ENCODE measurements at places on chromosomes 12 and 14.

DNA sequence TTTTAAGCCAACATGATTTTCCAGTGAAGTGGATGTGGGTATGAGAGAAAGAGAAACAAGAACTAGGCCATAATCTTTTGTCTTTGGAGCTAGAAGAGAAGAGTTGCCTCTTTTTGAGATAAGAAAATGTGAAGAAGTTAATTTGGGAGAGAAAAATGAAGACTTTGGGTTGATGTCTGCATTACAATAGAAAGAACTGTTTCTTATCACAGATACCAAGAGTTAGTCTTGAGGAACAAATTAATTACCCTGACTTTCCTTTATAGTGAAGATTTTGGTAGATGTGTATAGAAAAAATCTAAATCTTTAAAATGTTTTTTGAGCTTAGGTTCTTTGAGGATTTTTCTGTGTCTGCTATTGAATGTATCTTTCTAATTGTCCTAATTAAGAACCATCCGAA is 4.2 kb downstream of the A2M start:
- no peak for DNase-seq

DNA sequence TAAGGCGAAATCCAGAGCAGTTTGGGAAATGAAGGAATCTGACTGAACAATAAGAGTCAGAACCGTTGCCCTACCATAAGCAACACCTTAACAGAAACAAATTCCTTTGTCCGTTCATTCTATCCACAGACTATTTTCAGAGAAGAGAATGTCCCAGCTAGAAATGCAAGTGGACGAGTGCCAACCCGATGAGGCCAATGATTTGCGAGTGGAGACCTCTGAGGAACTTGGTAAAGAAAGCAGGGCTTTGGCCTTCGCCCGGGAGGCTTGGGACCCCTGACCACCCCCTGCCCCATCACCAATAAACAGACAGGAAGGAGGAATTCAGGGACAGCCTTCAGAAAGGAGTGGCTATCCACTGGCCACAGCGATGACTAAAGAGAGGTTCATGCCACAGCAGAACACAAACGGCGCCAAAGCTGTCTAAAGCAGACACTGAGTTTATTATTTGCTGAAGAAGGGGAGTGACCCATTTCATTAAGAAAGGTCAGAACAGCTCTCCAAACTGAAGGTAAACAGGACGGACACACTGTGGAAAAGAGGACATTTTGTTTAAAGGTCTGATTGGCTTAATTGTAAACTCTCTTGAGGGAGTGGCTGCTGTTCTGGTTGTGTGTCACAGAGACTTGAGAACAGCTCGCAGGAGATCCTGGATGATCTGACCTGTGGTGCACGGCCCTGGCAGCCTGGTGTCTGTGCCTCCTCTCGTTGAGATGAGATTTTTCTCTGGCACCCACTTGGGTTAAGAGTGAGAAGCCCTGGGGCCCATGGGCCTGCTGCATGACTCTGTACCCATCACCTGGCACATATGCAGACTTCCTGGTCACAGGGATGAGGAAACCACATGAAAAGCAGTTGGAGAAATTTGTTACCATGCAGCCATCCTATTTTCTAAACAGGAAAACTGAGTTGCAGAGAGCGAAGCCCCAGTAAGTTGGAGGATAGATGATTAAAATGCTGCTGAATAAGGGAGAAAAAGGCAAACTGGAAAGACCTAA is 142.0 kb upstream of the PZP start:
- DNase-seq, result no peak

DNA sequence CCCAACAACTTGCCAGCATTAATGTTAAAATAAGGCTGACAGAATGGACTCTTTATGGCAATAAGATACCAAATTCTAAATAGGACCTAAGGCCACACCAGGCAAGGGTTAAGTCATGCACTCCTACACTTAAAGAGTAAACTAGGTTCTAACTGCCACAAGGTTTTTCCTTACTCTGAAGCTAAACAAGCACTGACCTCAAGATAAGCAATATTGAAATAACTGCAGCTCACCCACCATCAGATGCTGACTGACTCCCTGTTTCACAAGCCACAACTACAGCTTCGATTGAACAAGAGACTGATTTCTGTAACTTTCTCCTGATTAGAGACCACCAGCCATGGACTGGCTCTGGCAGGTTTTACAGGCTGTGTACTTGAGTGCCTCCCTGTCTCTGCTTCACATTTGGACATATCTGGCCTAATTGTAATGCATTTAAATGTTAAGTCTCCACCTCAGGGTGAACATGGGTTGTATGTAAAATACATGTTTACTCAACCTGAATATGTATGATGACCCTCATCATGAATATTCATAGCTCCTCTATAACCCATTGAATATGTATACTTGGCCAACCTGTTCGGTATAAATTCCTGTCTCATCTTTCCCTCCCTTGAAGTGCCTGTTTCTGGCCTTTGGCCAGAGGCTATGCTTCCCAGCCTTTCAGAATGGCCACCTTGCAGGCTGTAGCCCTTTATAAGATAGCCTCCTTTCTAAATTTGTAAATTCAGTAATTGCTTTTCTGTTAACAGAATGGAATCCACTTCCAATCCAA is 70.5 kb upstream of the DAAM1 start:
- no peak for DNase-seq

DNA sequence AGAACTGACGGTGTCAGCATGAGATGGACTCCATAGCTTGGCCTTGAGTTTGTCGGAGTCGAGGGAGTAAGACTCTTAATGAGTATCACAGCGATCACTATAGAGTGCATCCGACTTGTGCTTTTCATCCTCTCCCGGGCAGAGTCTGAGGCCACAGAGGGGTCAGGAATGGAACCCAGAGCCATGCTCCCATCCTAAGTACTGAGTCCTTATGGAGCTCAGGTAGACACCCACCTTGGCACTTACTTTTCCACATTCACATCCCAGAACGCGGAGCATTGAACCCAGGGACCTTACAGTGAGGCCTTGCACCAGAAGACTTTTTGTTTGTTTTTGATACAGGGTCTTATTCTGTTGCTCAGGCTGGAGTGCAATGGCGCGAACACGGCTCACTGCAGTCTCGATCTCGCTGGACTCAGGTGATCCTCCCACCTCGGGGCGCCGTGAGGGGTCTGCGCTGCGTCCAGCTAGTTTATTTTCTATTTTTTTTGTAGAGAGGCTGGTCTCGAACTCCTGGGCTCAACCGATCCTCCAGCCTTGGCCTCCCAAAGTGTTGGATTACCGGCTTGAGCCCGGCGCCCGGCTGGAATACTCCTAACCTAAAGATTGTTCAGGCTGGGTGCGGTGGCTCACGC is 719 bp upstream of the SRSF9 start:
- DNase-seq, result no peak

DNA sequence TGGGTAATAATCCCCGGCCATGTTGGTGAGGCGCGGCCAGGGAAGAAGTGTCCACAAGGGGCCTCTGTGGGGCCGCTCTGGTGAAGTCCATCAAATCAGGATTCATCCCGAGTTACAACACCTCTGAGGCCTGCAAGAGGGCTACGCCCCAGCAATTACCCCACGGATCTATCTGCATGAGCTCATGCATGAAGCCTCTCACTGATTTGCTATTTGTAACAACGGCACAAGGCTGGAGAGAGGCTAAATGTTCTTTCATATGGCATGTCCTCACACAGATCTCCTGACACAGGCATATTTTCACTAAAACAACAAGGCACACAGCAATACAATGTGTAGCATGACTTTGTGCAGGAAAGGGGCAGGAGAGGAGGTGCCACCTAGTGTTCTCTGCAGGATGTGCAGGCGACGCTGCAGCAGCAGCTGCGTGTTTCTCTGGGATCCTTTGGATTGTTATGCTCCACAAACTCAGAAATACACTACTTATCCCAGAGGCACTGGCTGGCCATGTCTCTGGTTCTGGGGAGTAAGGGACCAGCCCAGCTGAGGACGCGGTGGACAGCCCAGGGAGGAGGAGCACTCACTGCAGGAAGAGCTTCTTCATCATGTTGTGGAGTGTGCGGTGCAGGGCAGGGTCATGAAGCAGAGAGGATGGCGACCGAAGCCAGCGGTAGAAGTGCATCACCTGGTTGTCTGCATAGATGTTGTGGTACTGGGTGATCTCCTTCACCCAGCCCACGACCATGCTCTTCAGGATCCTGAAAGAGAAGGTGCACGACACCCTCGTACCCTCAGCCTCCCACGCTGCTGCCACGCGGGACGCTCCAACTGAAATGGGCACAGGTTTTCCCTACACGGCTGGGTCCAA is 20.2 kb downstream of the P2RX2 start:
- no peak for DNase-seq

DNA sequence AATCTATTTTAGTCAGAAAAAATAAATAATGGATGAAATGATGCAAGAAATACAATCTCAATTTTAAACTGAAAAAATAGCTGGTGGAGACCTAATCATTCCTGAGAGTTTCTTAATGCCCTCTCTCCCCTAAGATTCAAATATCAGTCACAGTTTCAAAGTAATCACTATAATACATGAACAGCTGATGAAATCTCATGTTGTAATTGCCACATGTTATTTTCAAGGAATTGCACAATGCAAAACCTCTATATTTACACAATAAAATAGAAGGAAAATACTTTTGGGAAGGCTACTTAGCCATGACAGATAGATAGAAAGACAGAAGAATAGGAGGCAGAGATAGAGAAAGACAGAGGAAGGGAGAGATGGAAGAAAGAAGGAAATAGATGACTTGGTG is 18.2 kb downstream of the IFNG-AS1 start:
- no peak for DNase-seq

- no peak for DNase-seq
These were observed 134.7 kb upstream of the GSC start for GRCh38 chr14:94904636-94905035.

DNA sequence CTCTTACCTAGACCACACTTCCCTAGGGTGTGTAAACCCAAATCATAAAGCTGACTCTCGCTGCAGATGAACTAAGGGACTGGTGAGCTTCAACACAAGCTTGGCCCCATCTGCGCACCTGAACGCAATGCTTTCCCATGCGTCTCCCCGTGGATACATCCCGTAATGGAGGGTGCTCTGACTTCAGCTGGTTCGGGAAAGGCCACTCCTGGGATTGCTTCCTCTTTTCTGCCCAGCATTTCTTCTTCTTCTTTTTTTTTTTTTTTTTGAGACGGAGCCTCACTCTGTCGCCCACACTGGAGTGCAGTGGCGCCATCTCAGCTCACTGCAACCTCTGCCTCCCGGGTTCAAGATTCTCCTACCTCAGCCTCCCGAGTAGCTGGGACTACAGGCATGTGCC is 27.7 kb upstream of the ETFBKMT start:
- DNase-seq, result no peak

GRCh38 chr14:49915085-49915484 is 22.2 kb downstream of the ARF6 start:
- DNase-seq, result no peak

- DNase-seq, result no peak
These were observed 26.8 kb downstream of the AMN start for GRCh38 chr14:102949062-102949800.

GRCh38 chr12:54579258-54579657 is 9.2 kb downstream of the PPP1R1A start:
- no peak for DNase-seq

- no peak for DNase-seq
These were observed 199.6 kb upstream of the SRRM4 start for GRCh38 chr12:118781692-118782091.

GRCh38 chr12:52975204-52975603 is 26.3 kb downstream of the KRT18 start:
- DNase-seq, result no peak

DNA sequence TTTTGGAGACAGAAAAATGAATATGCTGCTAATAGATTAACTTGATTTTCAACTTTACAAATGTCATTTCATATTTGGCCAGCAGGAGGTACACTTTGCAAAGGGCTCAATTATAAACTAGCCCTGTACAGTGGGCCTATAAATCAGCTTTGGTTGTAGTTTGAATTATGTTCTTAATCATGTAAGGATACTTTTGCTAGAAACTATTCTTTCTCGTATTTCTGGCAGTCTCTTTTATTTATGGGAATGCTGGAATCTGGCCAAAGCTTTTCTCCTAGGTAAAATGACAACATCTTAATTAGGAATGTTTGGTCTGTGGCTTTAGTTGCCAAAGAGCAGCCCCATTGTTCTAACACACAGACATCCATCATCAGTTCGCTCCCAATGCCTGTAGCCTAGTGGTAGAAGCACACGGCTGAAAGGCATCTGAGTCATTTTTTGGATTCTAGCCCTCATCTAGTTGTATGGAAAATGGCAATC is 1322.3 kb upstream of the SEL1L start:
- DNase-seq, result no peak

GRCh38 chr12:111816065-111816615 is 25.9 kb upstream of the MAPKAPK5 start:
- no peak for DNase-seq

GRCh38 chr12:125159702-125160101 is 94.5 kb downstream of the AACS start:
- no peak for DNase-seq

DNA sequence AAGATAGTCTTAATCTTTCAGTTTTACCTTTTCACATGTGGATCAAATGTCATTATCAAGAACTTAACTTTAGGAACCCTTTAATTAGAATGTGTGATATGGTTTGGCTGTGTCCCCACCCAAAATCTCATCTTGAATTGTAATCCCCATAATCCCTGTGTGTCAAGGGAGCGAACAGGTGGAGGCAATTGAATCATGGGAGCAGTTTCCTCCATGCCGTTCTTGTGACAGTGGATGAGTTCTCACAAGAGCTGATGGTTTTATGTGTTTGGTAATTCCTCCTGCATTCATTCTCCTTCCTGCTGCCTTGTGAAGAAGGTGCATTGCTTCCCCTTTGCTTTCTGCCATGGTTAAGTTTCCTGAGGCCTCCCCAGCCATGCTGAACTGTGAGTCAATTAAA is 160.6 kb downstream of the MON2 start:
- DNase-seq, result no peak

DNA sequence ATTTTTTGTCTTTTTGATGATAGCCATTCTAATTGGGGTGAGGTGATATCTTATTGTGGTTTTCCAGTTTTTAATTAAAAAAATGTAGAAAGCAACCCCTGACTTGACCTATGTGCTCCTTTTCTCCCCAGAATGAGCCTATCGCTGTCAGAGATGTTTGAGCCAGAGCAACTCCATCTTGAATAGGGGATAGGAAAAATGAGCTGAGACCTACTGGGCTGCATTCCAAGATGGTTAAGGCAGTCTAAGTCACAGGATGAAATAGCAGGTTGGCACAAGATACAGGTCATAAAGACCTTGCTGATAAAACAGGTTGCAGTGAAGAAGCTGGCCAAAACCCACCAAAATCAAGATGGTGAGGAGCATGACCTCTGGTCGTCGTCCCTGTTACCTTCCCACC is 13.8 kb downstream of the ERP27 start:
- no peak for DNase-seq

DNA sequence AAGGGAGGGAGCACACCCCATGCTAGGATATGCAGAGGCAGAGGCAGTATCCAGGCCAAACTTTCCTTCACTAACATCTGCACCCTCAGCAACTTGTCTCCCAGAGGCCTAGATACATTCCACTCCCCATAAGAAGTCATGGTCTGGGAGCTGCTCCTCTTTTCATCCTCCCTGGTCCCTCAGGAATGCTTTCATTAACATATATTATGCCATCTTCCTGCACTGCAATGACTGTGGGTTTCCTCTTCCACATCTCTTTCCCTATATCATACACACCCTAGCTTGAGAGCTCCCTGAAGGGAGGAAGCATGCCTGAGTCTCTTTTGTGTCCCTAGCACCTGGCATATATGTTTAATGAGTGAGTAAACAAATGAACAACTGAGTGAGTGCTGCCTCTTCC is 8.6 kb downstream of the DDN start:
- DNase-seq, result no peak
